NCI-H510A treated with DMSO at 0.1 percent for 48 hours (cell line): ENCODE measurements at places on chromosomes 13 and 19.

DNA sequence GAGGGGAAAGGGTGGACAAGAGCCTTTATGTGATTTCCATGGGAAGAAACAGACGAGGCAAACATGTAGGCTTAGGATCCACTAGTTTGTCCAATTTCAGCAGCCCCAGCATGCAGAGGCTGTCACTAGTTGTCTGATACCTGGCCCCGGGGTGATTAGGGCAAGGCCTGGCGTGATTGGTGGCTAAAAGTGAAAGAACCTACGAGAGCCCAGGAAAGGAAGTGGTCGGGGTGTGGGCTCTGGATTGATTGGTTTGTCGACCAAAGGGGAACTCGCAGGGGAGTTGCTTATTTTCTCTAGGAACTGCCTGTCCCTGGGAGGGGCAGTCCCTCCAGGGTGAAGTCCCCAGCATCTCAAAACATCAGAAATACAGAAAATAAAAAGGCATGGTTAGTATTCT, 64.2 kb upstream of the UQCRFS1 start:
- DNase-seq = no peak

GRCh38 chr19:31054430-31054829, 294.8 kb downstream of the TSHZ3 start:
- no peak for DNase-seq

- DNase-seq = peak; percentile 60
These were observed at the start of gene ZIC5 for GRCh38 chr13:99971576-99972189. ZIC5 (minus strand) TSS chr13:99971767; CDS start chr13:99971603, 164 bp downstream.

DNA sequence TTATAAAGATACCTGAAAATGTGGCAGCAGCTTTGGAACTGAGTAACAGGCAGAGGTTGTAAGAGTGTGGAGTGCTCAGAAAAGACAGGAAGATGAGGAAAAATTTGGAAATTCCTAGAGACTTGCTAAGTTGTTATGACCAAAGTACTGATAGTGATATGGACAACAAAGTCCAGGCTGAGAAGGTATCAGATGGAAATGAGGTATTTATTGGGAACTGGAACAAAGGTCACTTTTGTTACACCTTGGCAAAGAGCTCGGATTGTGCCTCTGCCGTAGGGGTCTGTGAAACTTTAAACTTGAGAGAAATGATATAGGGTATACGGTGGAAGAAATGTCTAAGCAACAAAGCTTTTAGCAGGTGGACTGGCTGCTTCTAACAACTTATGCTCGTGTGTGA, 419.9 kb downstream of the PCDH17 start:
- DNase-seq = no peak

DNA sequence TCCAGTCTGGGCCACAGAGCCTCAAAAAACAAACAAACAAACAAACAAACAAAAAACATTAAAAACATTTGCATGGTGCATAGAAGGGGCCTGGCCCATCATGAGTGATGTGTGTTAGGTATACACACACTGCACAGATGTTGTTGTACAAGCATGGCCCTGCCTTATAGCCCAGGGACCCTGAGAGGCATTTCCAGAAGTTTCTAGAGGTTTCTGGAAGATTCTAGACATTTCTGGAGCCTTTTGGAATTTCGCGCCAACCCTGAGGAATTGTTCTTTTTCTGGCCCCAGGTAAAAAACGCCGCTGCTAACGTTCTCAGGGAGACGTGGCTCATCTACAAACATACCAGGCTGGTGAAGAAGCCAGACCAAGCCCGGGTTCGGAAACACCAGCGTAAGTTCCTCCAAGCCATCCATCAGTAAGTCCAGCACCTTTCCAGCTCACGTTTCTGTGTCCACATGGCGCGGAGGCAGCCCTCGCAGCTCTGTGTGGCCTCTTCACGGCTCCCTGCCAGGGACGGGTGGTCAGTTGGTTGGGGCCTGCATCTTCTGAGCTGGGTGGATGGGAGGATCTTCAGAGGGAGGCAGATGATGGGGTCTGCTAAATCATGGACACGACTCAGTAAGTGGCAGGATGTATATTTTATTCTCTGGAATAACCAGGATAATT, 18.4 kb upstream of the ARRDC2 start:
- DNase-seq = no peak

GRCh38 chr13:77177646-77178045, 149.2 kb downstream of the MYCBP2 start:
- DNase-seq = no peak

DNA sequence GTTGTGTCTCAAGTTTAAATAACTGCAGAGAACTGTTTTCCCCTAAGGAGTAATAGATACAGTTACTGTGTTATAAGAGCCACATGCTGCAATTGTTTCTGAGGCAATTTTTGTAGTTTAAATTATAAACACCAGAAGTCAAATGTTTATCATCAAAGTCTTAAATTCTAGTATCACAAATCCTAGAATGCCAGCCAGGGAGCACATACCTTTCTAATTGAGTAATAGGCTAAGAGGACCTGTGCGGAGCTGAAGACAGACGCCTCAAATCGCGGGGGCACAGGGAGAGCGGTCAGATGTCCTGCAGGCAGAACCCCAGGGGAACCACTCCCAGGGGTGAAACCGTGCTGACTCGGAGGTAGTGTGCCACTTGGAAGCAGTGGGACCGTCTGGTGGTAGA, 65.2 kb upstream of the TNFRSF19 start:
- no peak for DNase-seq

DNA sequence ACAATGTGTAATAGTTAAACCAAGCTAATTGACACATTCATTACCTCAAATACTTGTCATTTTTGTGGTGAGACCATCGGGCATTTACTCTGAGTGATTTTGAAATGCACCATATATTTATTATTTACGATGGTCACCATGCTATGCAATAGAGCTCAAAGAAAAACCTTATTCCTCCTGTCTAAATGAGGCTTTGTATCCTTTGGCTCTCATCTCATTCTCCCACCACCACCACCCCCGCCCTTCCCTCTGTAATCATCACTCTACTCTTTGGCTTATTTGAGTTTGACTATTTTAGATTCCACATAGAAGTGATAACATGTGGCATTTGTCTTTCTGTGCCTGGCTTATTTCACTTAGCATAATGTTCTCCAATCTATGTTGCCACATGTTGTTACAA, 124.9 kb downstream of the CYSLTR2 start:
- no peak for DNase-seq

DNA sequence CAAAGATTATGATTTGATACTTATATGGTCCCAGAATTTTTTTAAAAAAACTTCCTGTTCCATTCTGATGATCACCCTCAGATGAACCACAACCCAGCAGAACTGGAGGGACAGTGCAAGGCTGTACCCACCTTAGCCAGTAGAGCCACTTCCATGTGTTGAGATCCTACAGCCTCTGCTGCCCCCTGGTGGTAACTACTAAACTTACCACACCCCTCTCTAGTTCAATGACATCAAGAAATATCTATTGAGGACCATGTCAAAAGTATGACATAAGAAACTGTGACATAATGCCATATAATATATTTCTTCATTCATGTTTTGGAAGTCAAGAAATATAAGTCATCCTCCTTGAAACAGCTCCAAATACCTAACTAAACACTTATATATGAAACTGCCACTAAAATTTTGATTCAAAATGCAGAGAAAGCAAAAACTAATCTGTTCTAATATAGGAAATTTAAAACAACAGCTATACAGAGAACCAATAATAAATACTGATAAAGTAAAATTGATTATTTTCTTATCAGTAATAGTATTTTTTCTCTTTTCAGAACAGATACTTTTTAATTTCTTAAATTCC, 412.6 kb downstream of the KCTD12 start:
- peak; percentile 7 for DNase-seq

DNA sequence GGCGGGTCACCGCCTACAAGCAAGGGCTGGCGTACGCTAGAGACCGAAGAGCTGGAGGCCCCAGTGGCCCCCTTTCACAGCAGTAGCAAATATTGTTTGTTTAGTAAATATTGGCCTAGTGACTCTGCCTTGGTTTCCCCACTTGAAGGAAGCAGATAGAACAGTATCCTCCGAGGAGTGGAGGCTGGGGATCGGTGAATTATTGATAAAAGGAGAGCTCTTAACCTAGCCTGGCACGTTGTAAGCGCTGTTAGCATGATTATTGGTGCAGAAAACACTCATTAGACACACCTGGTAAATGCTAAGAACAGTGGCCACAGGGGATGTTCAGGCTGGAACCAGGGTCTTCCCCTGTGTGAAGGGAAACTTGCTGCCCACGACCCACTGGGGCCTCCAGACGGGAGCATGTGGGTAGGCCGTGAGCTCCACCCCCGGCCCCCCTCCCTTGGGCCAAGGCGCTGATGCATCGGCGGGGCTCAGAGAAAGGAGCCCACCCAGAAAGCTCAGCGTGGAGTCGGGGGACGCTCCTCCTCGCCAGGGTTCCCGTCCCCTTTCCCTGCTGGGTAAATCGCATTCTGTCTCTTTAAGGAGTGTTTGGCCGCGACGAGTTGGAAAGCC, 2.3 kb downstream of the IER2 start:
- DNase-seq = no peak

DNA sequence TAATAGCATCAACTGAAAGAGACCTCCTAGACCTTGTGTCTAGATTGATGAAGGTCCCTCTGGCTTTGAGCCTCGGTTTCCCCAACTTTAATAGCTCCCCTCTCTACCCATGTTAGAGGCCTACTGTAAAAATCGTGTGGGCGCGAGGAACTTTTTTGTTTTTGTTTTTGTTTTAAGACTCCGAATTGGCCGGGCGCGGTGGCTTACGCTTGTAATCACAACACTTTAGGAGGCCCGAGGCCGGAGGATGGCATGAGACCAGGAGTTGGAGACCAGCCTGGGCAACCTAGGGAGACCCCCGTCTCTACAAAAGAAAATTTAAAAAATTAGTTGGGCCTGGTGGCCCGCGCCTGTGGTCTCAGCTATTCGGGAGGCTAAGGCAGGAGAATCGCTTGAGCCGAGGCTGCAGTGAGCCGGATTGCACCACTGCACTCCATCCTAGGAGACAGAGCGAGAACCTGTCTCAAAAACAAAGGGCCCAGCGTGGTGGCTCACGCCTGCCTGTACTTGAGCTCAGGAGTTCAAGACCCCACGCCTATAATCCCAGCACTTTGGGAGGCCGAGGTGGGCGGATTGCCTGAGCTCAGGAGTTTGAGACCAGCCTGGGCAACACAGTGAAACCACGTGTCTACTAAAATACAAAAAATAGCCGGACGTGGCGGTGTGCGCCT, 858 bp upstream of the PPP6R1 start:
- DNase-seq = peak; percentile 53

- DNase-seq = no peak
These were observed 617.2 kb downstream of the SLITRK5 start for GRCh38 chr13:88288326-88288725.

DNA sequence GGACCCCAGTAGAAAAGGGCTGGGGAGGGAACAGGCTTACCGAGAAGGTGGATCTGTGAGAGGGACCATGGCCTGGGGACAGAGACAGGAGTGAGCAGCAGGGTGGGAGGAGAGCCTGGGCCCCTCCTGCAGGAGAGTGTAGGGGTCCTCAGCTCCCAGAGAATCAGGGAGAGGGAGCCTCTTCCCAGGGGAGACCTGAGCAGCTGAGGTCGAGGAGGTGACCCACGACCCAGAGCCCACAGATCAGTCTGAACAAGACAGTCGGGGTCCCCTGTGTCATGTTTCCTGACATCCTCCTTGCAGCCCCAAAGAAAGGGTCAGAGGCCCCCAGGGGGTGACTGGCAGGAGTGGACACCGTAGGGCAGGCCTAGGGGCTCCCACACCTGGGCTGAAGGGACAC, 6.7 kb downstream of the CEACAM4 start:
- DNase-seq = no peak
